Esophagus squamous epithelium (tissue), 5 donors: ENCODE measurements at places on chromosomes 1 and 21.

- DNase-seq, result no peak
These were observed 128.6 kb downstream of the PLA2G4A start for GRCh38 chr1:186957314-186957713.

GRCh38 chr21:37266515-37267221, 466 bp downstream of the VPS26C start:
- DNase-seq, result no peak

DNA sequence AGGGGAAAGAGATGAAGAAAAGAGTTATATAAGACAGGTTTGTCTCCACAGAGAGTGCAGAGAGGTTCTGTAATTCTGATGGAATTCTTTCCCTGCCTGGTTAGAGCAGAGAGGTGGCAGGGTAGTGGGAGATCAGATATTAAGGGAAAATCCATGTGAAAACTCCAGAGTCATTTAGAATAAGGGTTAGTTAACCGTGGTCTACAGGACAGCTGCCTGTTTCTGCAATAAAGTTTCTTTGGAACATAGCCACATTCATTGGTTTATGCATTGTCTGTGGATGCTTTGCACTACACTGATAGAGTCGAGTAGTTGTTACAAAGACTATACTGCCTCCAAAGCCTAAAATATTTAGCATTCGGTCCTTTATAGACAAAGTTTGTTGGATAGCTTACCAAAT, 55.6 kb downstream of the LRRC8D start:
- no peak for DNase-seq

DNA sequence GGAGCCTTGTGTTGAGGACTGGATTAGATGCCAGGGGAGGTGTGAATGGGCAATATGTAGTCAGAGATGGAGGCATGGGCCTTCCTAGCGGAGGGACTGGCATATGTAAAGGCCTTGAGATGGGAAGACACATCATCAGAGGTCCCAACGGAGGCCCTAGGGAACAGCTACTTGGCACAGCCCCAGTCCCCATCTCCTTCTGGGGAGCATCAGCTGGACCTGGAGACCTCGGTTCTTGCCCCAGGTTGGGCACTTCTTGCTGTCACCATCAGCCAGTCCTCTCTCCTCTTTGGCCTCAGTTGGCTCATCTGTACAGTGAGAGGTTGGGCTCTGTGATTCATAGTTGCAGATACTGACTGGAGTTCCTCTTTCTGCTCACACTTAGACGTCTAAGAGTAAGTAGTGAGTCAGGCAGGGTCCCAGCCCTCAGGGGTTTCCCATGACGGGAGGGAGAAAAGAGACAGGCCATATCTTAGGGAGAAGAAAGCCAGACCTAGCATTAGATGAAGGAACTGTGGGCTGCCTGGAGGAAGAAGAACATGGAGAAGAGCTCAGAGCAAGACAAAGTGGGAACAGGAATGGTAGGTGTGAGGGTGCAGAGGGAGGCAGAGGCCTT, 3.4 kb upstream of the MARCKSL1 start:
- DNase-seq, result no peak

GRCh38 chr1:31377364-31377863, 4.5 kb upstream of the FABP3 start:
- DNase-seq, result no peak

GRCh38 chr1:109482791-109483671, 674 bp upstream of the ATXN7L2 start:
- DNase-seq, result no peak

DNA sequence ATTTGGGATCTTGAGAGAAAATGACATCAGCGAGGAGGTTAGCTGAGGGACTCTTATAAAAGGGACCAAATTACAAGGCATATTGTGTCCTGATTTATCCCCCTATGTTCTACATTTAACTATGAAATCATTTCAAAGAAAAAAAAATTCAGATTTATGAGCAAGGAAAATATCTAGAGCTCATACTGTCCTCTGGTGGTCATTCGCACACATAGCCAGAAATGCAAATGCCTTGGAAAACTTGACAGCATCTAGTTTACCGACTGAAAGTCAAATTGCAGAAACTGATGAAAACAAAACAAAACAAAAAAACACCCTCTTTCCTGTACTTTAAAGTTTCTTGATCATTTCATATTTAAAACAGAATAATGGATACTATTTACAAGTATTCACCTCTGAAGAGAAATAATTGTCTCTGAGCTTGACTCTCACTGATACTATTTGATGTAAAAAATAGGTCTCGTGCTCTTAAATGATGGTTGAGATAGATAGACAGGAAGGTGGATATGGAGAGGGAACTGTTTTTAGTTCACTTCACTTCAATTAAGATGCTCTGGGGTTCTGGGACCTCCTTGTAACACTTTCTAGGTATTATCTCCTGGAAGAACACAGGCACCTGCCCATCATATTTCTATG, 253.8 kb downstream of the PCP4 start:
- DNase-seq, result no peak

GRCh38 chr1:119336848-119337247, 31.7 kb upstream of the HAO2 start:
- DNase-seq, result no peak

GRCh38 chr1:8020032-8020431, 6.1 kb downstream of the ERRFI1 start:
- DNase-seq, result no peak

GRCh38 chr1:97603218-97603617, 317.6 kb downstream of the DPYD start:
- DNase-seq, result no peak
